GDM1 (cell line): ENCODE measurements at places on chromosomes 5 and 9.

GRCh38 chr9:37542895-37543294, 33.3 kb downstream of the FBXO10 start:
- no peak for DNase-seq

DNA sequence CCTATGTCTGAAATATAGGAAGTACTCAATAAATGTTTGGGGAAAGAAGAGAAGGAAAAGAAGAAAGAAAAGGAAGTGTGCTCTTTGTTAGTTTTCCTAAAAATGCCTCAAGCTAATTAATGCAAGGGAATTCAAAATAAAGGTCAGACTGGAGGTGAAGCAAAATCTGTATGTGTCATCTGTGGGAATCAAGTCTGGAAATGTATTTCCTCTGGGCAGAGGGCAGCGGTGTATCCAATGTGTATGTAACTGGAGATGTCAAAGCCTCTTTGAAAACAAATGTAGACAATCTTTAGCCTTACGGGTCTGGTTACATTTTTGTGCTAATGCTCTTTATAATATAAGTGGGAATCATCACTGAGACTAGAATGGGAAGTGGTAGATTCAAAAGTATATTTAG, 471.4 kb downstream of the MAN2A1 start:
- no peak for DNase-seq

- no peak for DNase-seq
Measured at GRCh38 chr5:168346417-168346816, 55.0 kb downstream of the WWC1 start.

DNA sequence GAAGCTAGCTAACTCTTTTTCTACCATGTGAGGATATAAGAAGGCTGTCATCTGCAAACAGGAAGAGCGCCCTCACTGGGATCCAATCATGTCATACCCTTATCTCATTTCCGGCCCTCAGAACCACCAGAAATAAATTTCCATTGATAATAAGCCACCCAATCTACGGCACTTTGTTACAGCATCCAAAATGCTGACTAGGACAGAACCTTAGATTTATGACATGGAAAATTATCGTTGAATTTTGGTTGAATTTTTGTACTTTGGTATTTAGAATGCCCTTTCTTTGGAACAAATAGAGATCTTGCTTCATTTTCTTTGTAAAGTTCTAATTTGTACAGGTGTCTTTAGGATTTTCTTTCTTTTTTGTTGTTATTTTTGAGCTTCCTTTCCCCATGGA, 53.3 kb upstream of the CYLC2 start:
- no peak for DNase-seq

- no peak for DNase-seq
Measured at GRCh38 chr5:8934455-8934854, 611.4 kb downstream of the SEMA5A start.

DNA sequence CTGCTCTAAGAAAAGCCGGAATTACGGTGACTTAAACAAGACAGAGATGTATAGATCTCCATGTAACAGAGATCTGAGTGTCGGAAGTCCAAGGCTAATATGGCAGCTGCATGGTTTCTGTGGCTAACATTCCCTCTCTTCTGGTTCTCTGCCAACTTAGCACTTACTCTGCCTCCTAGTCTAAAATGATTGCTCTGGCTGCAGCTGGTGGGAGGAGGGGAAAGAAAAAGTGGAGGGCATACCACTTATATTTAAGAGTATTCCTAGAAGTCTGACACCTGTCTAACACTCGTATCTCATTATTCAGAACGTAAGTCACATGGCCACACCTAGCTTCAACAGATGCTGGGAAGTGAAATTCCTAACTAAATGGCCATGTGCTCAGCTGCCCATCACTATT, 551.5 kb upstream of the TLE4 start:
- no peak for DNase-seq

DNA sequence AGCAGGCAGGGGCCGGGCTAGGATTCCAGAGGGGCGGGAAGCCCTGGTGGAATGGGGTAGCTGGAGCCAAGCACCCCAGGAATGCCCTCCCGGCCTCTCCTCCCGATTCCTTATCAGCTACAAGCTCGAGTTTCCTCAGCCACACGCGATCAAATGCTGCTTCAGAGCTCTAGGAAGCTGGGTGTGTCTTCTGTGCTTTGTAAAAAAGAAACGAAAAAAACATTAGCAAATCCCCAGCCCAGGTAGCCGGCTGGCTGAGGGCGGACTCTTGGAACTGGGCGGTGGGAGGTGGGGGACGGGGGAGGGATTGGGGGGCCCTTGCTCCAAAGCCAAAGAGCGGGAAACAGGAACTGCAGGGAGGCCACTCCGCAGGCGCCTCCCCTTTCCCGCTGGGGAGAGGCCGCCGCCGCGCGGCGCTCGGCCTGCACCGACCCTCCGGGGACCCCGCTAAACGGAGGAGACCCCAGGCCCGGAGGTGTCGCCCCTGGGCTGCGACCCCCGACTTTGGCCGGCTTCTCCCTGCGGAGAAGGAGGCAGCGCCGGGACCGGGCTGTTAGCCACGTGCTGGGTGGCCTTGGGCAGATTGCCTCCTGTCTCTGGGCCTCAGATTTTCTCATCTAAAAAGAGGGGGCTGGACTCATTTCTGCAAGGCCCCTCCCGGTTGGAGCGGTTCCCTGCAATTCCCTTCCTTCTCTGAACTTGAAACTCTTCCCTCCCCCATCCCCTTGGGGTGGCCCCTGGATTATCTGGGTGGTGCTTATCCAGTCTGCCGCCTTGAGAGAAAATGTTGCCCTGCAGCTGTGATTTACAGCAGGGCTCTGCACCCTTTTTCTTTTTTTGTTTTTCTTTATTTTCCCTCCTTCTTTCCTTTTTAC, 40.9 kb upstream of the FABP6 start:
- no peak for DNase-seq

- DNase-seq, result no peak
Measured at GRCh38 chr9:36969216-36969771, 64.8 kb downstream of the PAX5 start.

GRCh38 chr5:15366676-15367391, 133.1 kb upstream of the FBXL7 start:
- DNase-seq, result no peak

GRCh38 chr9:124449381-124450151, 685 bp upstream of the ADGRD2 start:
- DNase-seq, result no peak

- DNase-seq, result no peak
Measured at GRCh38 chr5:66884564-66885243, 288.5 kb downstream of the MAST4 start.
